Activated CD4-positive, CD25-positive, alpha-beta regulatory T cell treated with anti-CD3 and anti-CD28 coated beads, Interleukin-2, amount 50 U/mL, for 24 hours (primary cell): ENCODE measurements at places on chromosomes 11 and 22.

DNA sequence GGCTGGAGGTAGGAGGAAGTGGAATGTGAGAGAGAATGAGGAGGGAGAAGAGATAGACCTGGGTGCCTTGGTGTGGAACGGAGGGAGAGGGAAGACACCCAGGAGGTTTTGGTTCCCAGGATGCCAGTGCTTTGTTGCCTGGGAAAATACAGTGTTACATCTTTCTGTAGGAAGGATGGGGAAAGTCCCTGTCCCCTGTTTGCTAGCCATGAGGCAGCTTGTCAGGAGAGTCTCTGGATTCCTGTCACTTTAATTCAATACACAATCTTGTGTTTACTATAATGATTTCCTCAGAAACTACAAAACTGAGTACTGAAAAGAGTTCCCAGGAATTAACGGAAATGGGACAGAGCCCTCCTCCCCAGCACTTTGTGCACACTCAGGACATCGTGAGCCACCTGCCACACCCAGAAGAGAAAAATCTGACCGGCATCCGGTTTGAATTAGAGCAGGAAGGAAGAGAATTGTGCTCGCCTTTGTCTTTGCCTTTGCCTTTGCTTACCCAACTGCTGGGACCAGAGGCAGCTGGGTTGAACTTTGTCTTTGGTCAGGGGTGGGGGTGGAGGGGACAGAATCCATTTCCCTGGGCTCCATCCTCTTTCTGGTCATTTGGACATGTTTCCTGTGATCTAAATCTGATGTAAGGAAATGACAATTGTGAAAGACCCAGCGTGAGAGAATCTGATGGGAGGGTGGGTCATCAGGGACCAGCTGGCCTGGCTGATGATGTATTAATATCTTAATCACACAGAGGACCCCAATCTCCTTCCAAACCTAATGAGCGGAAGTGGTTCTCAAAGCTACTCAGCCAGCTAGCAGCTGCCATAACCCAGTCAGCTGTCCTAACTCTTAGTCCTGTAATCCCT, 1.3 kb upstream of the LIMK2 start:
- no peak for ATAC-seq

- no peak for ATAC-seq
Observed at GRCh38 chr22:23401910-23402274, 178.2 kb downstream of the IGLL1 start.

- no peak for ATAC-seq
Observed at GRCh38 chr11:28966951-28967350, 858.8 kb downstream of the METTL15 start.

- no peak for ATAC-seq
Observed at GRCh38 chr11:120136356-120136755, 1.6 kb downstream of the TRIM29 start.

DNA sequence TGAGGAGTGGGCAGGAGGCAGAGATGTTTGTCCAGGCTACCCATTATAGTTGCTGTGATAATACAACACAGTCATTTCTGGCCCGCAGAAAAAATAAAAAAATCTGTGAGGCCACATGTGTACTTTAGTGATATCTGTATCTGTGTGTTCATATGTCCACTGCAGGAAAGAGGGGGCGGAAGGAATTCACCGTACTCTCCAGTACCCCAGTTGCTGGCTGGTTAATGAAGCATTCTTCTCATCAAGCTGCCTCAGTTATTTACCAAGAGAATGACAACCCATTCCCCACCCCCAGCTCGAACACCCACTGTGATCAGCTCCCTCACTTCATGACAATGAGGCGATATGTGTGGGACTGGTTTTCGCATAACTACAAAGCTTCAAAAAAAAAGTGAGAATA, 309.3 kb downstream of the SOX6 start:
- ATAC-seq: no peak

DNA sequence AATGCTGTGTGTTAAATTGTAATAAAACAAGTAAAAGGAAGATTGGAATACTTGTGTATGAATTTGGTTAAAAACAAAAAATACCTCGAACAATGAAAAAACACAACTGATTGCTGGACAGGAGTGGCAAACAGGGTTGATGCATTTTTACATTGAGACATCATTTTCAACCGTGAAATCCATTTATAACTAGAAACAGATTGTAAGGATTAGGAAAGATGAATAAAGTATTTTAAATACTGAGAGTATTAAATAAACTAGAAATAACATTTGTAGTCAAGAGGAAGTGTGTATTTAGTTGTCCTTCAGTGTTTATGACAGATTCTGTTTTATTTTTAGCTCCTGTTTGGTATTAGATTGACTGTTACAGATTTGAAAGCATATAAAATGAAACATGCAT, 5.4 kb downstream of the ATM start:
- ATAC-seq: no peak

DNA sequence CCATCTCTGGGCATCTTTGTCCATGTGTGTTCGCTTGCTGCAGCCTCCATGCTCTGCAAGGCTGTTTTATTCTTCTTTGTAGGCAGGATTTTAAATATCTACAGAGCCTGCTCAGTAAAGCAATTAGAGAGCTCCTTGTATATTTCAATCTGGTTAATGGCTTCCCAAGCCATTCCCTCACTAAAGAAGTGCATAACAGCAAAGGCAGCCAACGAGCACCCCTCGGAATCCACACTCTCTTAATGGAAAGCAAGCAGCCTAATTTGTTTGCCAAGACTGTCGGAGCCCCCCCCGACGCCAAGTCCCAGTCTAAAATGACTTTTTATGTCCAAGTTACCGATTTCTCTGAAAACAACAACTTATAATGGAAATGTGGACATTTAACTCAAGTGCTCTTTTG, 123.6 kb downstream of the ARL14EP start:
- ATAC-seq: no peak

- ATAC-seq: no peak
Observed at GRCh38 chr11:8671651-8672062, 10.8 kb downstream of the TRIM66 start.

DNA sequence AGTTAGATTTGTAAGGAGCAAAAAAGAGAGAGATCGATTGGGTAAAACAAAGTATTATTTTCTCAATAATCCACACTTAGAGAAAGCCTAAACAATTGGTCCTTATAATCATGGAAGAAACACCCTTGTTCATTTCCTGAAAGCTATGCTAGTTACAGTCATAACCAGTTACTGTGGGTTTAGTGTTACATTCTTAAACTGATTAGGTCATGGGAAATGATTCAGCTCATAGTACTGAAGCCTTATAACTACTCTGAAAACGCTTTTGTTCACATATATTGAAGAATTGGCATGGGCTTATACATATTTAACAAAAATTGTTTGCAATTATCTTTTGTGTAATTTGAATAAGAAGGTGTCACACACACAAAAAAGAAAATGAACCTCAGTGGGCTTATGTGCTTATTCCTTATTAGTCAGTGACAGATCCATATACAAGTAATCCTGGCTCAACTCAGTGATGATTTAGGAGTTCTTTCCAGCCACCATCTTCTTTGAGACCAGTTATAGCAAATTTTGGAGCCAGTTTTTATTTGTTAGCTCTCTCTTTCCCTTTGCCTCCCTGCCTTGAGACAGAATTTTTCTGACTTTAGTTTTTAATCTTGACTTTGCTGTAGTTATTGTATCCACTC, 198.5 kb upstream of the CTSC start:
- ATAC-seq: peak; percentile 95

DNA sequence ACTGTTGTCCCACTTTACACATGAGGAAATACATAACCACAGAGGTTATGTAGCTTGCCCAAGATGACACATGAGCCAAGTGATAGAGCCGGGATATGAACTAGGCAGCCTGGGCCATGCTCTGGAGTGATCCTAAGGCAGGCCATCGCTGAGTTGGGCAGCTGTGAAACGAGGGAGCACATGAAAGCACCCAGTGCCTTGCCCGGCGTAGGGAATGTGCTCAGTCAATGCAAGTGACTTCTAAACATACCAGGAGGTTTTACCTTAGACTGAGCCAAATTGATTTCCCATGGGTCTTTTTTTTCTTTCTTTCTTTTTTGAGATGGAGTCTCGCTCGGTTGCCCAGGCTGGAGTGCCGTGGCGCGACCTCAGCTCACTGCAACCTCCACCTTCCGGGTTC, 10.5 kb downstream of the GRIK4 start:
- no peak for ATAC-seq

- no peak for ATAC-seq
Observed at GRCh38 chr11:3816673-3817072, 8.3 kb downstream of the PGAP2 start.

- ATAC-seq: no peak
Observed at GRCh38 chr11:64934682-64935358, 873 bp downstream of the GPHA2 start.

DNA sequence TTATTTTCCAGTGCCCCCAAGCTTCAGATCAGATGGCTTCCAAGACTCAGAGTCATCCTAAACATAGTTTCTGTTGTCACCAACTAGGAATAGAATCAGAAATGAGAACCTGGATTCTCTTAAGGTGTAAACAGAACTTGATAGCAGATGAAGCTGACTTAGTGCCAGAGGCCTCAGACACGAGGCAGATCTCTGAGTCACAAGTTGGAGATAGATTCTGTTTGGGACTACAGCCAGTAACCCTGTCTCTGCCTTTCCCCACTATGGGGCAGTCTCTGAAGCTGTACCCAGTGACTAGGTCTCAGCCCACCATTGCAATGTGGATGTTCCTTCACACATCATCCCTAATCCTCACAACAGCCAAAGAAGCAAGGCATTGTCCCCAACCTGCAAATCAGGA, 25.4 kb downstream of the NEU3 start:
- no peak for ATAC-seq

DNA sequence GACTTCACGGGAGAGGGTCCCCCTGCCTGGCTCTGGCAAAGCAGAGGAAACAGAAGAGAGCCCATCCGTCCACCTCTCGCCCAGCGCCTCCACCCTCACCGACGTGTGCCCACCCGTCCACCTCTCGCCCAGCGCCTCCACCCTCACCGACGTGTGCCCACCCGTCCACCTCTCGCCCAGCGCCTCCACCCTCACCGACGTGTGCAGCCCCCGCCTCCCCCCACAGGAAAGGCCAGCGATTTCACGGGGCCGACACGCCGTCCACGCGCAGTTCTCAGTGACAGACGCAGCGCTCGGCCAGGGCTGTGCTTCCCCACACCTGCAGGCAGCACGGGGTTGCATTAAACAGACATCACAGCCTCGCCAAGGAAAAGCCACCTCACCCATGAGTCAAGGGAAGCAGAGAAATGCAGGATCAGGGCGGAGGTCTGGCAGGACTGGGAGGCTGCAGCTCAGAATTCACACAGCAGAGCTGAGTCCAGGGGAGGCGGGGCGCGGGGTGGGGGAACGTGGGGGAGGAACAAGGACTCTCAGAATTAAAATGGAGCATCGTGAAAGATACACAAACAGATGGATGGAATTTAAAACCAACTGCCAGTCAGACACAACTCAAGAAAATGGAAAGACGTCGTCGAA, 377.7 kb downstream of the BRD1 start:
- ATAC-seq: no peak

DNA sequence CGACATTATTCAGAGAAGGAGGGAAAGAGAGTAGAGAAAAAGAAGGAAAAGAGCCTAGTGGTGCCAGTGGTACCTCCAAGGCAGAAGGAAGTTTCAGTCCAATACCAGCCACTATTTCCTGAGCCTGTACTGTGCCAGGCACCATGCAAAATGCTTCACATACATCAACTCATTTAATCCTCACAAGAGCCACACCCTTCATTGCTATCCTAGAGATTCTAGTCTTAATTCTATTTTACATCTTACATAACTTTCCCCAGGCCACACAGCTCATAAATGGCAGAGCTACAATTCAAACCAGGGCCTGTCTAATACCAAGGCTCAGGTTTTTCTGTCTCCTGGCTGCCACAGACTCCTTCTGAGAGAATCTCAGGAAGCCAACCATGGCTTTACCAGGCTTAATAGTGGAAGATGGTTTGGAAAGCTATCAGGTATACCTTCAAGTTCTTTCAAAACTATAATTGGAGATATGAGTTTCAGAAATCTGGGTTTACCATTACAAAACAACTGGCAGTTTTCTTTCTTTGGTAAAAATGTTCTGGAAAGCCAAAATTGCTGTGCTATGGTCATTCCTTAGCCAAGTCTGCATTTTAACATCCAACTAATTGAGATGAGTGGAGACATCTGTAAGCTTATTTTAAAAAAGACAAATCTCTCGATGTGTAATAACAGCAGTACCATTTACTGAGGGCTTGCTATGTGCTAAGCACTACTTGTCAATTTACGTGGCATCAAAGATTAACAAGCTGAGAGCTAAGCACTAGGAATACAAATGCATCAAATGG, 225.1 kb upstream of the PITPNB start:
- no peak for ATAC-seq

DNA sequence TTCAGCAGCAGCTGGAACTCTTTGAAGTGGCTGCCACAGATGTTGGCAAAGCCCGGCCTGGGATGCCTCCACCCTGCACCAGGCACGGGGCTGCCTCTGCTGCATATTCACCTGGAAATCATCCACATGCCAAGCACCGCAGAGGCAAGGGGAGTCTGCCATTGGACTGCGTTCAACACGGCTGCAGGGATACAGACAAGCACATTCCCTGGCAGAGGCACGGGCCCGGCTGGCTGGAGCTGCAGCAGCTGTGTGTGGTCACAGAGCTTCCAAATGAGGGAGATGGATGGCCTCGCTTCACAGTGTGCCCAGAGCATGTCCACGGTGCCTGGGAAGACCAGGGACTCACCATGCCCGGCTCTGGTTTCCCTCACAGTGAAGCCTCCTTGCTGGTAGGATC, 1378.9 kb downstream of the TBC1D22A start:
- ATAC-seq: no peak

GRCh38 chr22:27919942-27920755, 1.1 kb upstream of the PITPNB start:
- peak; percentile 60 for ATAC-seq
